ENCODE measurements at places on chromosomes 12 and 14.

DNA sequence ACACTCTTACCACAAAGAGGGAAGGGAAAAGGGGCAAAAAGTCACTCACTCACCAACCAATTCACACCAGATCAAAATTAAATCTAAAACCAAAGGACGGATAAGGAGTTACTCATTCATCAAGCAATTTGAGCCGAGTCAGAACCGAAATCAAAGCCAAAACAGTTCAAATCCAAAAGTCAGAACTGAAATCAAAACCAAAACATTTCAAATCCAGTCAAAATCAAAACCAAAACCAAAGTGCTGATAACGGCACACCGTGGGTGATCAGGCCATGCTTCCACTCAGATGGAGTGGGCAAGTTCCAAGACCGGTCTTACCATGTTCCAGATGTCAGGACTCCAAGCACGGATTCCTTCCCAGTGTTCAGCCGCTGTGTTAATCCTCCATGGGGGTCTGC, 139.5 kb downstream of the SLC38A6 start:
- no peak for DNase-seq

GRCh38 chr12:126506426-126507182, 1441.4 kb downstream of the AACS start:
- DNase-seq = no peak

GRCh38 chr12:77366616-77367015, 301.2 kb upstream of the E2F7 start:
- no peak for DNase-seq

GRCh38 chr12:6264402-6265037, 46.0 kb upstream of the PLEKHG6 start:
- DNase-seq = peak; percentile 56

GRCh38 chr14:41899416-41899815, 292.7 kb downstream of the LRFN5 start:
- peak; percentile 64 for DNase-seq

- DNase-seq = no peak
These were observed 86.3 kb downstream of the EML5 start for GRCh38 chr14:88706425-88706824.

GRCh38 chr14:101132588-101132987, 229.1 kb upstream of the RTL1 start:
- DNase-seq = no peak

DNA sequence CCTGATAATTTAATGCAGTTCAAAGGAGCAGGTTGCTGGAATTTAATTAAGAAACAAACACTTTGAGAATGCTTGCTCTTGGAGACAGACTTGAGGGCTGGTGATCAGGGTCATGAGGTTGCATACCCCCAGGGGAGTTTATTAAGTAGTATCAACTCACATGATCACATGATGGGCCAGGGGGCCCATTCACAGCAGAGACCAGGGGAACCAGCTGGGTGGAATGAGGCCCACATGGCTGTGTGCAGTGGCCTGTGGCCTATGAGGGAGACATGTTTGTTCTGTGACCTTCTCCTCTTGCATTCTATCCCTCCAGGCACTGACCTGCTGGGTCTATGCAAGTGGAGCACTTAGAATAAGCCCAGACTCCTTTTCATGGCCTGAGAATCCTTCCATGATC, 266.6 kb upstream of the PWP1 start:
- DNase-seq = no peak

- DNase-seq = no peak
These were observed 18.9 kb upstream of the DIABLO start for GRCh38 chr12:122244565-122245371.

DNA sequence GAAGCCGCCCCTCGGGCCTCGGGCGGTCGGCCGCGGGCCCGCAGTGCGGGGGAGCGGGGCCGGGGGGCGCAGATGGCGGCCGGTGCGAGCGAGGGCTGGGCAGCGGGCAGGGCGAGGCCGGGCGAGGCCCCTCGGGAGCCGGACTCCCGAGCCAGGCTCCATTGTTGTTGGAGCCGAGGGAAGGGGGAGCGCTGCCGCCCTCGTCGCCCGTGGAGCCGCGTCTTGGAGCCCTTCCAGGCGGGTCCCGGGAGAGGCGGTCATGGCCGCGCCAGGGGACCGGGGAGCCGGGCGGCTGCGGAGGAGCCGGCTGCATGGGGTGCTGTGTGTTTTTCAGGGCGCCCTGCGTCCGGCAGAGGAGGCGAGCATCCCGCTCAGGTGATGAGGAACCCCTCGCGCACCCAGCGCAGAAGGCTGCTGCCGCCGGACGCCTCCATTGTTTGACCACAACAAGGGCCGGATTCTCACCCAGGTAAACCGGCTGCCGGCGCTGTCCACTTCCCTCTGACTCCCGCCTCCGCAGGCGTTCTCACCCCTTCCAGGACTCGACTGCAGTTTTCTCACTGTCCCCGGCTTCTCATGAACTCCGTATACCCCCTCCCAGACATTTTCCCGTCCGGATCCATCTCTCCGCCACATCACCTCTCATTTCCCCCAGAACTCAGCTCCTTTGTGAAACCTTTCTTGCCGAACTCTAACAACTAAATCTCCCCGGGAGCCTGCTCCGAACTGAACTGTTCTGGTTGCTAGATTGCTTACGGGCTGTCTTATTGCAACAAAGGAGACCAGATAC, 732 bp downstream of the ZNF664 start:
- no peak for DNase-seq

- DNase-seq = no peak
These were observed 165.8 kb downstream of the EMP1 start for GRCh38 chr12:13362260-13362841.

DNA sequence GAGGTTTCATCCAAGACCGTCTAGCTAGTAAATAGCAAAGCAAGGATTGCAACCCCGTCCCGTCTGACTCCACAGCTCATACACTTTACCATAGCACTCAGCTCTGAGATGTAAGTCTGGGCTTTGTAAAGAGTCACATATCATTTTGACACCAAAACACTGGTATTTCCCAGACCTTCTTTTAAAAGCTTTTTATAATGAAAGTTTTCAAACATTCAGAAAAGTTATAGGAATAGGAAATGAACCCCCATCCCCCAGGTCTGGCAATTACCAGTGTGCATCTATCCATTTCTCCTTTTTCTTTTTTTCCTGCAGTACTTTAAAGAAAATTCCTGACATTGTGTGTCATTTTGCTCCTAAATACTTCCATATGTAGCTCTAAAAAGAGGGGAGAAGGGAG, 183.6 kb upstream of the CCND2 start:
- DNase-seq = no peak

DNA sequence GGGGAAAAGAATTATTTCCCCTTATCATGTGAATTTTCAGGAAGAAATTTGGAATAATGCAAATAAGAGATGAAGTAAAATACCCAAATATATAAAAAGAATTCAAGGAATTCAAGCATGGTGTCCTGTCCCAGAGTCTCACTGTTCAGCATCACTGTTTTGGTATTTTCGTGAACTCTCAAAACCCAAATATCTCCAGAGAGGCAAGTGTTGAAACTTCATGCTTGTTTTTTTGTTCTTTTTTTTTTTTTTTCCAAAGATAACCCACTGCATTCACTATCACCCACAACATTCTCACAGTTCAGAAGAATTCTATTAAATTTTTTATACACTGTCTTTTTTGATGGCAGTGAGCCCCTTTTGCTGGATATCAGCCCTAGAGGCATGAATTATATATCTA, 354.9 kb downstream of the DIO2 start:
- no peak for DNase-seq

DNA sequence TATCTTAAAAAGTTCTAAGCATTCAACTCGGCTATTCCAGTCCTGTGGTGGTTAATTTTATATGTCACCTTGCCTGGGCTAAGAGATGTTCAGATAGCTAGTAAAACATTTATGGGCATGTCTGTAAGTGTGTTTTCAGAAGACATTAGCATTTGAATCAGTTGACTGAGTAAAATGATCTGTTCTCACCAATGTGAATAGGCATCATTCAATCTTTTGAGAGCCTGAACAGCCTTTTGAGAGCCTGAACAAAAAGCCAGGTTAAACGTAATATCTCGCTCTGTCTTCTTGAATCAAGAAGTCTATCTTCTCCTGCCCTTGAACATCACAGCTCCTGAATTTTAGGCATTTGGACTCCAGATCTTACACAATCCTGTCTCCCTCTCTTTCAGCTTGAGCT, 1266.1 kb downstream of the LRFN5 start:
- peak; percentile 41 for DNase-seq

DNA sequence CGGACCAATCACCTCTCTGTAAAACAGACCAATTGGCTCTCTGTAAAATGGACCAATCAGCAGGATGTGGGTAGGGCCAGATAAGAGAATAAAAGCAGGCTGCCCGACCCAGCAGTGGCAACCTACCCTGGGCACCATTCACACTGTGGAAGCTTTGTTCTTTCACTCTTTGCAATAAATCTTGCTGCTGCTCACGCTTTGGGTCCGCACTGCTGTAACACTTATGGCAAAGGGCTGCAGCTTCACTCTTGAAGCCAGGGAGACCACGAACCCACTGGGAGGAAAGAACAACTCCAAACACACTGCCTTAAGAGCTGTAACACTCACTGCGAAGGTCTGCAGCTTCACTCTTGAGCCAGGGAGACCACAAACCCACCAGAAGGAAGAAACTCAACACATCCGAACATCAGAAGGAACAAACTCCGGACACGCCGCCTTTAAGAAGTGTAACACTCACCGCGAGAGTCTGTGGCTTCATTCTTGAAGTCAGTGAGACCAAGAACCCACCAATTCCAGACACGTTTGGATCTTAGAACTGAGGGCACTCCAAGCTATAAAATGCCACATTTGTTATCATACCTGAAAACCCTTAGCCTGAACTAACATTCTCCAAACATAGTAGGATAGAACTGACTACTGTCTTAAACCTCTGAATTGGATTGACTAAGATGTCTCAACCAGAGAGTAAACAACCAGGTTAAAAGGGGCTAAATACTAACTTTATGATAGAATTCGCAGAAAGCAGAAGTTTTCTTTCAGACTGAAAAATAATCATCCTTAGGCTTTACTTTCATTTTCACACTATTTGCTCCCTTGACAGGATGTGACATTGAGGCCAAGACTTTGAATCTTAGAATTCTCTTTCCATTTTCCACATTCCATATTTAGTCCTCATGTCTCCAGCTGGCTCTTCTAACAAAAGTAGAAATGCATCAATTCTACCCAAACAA, 33.6 kb downstream of the CDKL1 start:
- DNase-seq = no peak

GRCh38 chr14:39807271-39807670, 375.0 kb upstream of the FBXO33 start:
- no peak for DNase-seq

- DNase-seq = no peak
These were observed 59.3 kb upstream of the VRK1 start for GRCh38 chr14:96737881-96738280.

- no peak for DNase-seq
These were observed 121.0 kb upstream of the EVL start for GRCh38 chr14:99944241-99944651.

DNA sequence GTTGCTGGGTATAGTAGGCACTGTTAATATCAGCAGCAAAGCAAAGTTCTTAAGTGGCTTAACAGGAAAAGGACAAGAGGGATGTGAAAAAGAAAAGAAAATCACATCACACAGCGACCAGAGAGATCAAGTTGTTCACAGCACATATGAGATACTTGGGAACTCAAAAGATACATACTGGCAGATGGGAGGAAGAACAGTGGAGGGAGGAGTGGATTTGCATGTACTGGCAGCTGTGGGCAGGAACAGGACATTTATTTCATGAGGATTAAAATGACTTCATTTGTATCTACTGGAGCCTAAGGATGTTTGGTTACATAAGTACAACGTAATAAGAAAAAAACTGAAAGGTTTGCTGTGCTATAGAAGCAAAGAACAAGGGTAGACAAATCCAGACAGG, 136.5 kb upstream of the IFNG-AS1 start:
- no peak for DNase-seq

DNA sequence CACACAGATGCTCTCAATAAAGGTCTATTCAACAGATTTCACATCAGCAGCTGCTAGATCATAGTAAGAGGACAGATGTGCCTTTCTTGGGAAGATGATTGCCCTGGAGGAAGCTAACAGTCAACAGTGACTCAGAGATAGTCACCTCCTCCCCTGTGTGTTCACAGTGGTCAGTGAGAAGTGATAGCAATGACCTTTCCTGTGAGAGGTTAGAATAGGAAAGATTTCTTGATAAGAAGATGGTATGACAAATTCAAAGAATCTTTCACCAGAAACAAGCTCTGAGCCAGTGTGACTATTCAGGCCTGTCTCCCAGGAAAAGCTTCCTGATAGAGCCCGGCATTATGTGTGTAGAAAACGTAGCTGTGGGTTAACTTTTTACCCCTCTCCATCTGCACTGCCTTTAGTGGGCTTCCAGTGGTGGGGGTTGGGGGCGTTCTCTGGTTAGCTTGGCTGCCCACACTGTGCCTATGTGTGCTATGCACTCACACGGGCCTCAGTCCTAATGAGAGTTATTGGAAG, 66.4 kb upstream of the ARHGAP5 start:
- DNase-seq = no peak

Data from NCI-H187 (cell line).